ENCODE measurements at places on chromosomes 3 and 15.

DNA sequence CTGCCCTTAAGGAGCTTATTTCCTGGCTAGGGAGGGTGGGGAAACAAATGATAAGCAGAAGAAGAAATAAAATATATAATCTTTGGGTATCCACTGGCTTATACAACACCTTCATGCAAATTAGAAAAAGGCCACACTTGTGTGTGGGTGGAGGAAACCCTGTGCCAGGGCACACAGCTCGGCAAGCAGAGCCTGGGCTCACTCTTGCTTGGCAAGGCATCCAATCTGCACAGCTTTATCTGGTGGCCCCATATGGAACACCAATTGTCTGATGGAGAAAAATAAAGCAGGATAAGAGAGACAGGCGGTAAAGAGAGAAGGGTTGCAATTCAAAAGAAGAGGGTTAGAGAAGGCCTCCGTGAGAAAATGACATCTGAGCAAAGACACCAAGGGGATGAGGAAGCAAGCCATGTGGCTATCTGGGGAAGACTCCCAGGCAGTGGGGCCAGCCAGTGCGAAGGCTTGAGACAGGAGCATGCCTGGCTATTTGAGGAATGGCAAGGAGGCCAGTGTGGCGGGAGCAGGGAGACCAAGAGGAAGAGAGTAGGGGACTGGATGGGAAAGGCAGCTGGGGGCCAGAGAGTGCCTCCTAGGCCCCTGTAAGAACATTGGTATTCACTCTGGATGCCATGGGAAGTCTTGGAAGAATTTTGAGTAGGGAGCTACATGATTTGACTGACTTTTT is 22.5 kb upstream of the VPS8 start:
- no peak for DNase-seq

- no peak for DNase-seq
Observed at GRCh38 chr3:193262707-193263106, 21.7 kb downstream of the PLAAT1 start.

- no peak for DNase-seq
Observed at GRCh38 chr15:57972864-57973263, 92.6 kb downstream of the ALDH1A2 start.

GRCh38 chr3:184568924-184569829 is 7.6 kb downstream of the EPHB3 start:
- no peak for DNase-seq

DNA sequence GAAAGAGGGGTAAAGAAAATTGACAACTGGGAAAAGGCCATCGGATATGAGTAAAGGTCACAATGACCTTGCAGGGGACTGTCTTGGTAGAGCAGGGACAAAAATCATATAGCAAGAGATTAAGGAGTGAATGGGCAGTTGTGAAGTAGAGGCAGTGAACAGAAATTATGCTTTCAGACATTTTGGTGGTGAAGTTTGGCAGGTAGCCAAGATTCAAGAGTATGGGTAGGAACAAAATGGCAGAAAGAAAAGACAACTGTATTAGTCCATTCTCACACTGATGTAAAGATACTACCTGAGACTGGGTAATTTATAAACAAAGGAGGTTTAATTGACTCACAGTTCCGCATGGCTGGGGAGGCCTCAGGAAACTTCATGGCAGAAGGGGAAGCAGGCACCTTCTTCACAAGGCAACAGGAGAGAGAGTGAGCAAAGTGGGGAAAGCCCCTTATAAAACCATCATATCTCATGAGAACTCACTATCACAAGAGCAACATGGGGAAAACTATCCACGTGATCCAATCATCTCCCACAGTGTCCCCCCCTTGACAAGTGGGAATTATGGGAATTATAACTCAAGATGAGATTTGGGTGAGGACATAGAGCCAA is 84.0 kb downstream of the CGNL1 start:
- DNase-seq: no peak
